ENCODE measurements at places on chromosomes 3 and 15.

DNA sequence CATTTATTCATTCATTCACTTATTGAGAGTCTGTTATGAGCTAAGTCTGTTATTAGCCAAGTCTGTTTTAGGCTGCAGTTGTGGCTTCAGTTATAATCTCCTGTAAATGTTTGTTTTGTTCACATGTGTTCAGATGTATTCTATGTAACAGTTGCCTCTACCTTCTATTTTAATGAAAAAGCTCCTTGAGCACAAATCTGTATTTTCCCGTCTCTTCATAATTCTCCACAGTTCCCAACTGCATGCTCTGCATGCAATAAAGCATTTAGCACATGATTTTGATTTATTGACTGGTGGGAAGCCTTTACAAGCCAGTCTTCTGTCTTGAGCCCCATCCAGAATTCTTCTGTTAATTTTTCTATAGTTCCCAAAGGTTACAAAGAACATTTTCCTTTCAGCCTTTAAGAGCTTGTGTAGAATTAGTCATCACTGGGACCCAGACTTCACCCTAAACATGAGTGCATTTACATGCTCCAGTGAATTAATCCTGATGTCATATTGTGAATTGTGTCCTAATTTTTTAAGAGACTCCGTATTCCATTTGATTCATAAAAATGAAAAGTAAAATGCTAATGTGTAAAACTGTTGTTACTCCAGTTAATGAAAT is 122.3 kb upstream of the NR2E3 start:
- no peak for DNase-seq

- no peak for DNase-seq
These were observed 94.6 kb downstream of the DCLK3 start for GRCh38 chr3:36669764-36670163.

DNA sequence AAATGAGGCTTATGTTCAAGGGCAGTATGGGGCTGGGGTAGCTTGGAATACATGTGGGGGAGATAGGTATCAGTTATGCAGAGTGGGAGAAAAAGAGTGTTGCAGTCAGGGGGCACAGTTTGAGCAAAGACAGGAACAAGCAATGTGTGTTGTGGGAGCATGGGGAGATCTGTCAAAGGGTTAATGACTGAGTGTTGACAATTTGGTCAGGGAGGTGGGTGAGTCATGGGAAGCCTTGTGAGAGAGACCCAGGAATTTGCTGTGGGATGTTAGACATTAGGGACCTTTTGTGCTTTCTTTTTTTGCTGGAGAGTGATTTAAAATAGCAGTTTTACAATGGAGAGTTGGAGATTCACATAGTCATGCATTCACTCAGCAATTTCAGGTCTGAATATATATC is 221.6 kb upstream of the NR2E3 start:
- no peak for DNase-seq

- no peak for DNase-seq
These were observed 15.2 kb downstream of the ITIH3 start for GRCh38 chr3:52809662-52810377.

DNA sequence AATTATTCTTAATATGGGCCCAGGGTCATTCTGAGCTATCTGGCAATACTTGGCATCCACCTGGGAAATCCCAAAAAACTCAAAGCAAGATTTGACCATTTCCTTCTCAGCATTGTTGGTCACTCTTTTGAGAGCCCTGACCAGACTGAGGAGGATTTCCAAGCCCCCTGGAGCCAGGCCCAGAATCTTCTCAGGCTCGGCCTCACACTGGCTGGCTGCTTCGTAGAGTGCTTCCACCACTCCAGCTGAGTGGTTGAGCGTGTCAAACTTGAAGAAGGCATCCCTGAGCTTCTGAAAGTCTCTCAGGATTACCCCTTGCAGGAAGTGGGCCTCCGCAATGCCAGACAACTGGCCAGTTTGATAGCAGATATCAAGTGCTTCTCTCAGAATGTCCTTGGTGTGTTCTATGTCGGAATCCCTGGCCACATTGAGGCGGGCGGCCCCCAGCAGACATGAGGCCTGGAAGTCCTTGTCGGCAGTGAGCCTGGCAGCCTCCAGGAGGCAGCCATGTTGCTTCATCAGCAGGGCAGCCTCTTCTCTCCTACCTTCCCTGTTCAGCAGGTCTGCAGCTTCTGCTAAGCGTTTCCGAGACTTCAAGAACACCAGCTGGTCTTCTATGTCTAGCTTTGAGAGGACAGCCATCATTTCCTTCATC is 68.9 kb upstream of the DCLK3 start:
- no peak for DNase-seq

DNA sequence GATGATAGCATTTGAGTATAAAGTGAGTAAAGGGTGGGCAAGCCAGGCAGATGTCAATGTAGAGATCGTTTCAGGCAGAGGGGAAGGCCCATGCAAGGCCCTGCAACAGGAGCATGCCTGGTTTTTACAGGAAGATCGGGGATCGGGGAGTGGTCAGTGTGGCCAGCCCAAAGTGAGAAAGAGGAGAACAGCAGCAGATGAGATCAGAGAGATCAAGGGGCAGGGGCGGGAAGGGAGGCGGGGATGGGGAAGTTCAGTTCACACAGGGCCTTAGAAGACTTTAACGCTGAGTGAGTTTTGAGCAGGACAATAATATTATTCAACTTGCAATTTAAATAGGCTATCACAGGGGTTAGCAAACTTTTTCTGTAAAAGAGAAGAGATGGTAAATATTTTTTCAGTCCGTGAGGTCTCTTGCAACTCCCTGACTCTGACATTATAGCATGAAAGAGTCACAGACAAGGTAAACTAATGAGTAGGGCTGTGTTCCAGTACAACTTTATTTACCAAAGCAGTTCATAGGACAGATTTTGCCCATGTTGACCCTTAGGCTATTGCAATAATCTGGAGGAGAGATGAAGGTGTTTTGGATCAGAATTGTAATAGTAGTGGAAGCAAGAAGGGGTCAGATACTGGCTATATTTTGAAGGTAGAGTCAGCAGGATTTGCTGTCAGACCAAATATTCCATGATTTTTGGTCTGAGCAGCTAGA is 12.4 kb upstream of the CD47 start:
- DNase-seq: no peak

DNA sequence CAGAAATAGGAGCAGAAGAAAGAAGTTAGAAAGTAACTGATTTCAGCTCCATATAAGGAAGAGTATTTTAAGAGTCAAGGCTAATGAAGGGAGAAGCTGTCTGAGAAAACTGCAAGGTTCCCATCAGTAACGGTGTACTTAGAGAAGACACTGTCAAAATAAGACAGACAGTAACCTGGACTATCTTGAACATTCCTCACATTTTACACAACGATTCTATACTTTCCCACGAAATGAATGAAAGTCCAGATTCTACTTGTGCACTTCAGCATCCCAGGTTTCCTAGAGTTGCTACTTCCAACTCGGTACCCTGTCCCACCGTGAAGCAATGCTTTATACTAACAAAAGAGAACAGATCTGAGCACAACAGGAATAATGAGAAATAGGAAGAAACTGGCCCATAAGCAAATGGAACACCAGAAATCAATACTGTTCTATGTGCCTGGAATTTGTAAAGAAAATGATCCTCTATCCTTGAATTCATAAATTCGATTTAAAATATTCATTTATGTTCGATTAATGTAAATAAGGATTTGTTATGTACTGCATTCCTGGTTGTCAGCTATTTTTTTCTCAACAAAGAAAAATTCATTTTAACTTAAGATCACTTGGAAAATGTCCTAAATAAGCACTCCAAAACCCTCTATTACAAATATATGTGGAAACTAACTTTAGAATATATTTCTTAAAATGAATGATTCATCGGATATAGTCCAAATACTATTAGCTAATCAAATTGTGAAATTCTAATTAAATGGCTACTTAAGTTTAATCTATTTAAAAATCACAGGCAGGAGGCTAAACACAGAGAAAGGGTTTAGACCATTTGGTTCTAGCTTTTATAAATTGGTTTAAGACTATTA is 1.5 kb downstream of the C3orf70 start:
- DNase-seq: no peak

GRCh38 chr3:122606330-122606729 is 28.9 kb downstream of the PARP15 start:
- DNase-seq: no peak

GRCh38 chr15:67815036-67815592 is 10.2 kb upstream of the SKOR1 start:
- DNase-seq: no peak

- DNase-seq: peak; percentile 83
These were observed 1.1 kb downstream of the EDEM1 start for GRCh38 chr3:5188419-5189221.

GRCh38 chr3:16150285-16150684 is 24.2 kb upstream of the GALNT15 start:
- DNase-seq: no peak

DNA sequence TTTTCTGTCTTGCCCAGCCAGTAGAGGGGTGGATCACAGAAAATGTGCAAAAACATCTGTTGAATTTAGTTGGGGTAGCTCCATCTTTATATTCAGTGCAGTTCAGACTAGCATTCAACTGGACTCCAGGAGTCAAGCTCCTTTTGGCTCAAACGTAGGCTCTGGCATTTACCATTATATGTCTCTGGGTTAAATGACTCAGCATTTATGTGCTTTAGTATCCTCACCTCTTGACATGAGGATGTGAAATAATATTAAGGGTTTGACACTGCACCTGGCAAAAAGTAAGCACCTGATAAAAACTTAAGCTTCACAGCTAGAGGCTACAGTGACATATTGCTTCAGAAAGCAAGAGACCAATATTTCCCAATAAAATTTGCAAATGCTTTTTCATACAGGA is 14.8 kb downstream of the PRC1 start:
- DNase-seq: no peak

DNA sequence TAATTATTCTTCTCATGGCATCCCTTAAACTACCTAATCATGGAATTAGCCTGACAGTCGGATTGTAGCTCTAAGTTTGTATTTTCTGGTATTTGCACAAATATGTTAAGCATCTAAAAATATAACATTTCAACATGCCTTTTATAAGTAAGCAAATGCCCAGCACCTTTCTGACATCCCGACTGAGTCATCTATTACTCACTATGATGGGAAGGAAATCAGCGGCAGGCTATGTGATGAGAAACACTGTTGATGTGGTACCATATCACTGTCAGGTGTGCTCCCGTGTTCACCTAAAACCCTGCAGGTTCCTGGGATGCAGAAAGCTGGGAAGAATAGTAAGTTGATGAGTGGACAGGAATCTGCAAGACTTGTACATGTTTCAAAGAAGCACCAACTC is 367.8 kb upstream of the IL12A start:
- DNase-seq: no peak

GRCh38 chr3:24185738-24186384 is 240.8 kb downstream of the NR1D2 start:
- peak; percentile 72 for DNase-seq

DNA sequence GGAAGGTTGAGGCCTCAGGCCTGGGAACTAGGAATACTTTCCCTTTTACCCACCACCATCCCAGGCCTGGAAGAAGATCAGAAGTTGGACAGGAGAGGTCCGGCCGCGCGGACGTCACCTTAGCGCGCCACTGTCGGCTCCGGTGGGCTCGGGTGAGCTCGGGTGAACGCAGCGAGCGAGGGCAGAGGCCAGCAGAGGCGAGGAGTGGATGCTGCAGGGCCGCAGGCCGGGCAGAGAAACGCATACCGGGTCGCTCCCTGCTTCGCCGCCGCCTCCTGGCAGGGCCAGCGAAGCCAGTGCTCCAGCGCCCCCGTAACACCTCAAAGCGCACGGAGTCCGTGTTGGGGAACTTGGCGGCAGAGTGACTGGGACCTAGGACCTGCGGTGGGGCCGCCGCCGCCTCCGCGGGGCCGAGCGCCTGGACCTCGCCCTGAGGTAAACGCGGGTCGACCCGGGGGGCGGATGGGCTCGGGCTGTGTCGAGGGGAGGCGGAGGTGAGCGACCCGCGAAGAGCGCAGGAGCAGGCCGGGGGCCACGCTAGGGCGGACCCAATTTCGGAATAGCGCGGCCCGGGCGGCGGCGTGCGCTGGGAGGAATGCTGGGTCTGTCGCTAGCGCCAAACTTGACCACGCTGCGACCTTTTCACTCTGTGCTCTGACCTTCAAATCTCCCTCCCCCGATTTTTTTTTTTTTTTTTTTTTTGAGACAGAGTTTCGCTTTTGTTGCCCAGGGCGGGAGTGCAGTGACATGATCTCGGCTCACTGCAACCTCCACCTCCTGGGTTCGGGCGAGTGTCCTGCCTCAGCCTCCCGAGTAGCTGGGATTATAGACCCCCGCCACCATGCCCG is 1.6 kb downstream of the CYP11A1 start:
- DNase-seq: no peak

DNA sequence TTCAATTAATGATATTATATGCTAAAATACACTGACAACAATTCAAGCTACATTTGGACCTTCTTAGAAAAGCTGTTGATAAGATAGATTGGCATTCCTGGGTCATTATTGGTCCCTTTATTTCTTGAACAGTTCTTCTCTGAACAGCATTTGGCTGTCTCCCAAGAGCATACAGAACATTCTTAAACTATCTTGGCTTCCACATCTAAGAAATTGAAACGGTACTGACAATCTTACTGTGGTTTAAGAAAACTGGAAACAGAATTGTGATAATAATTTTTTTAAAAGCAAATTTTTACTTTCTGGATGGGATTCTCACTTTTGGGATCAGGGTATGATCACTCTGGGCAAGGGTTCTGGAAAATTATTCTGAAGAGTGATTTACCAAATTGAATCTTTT is 161.7 kb upstream of the ZNF385D start:
- no peak for DNase-seq

DNA sequence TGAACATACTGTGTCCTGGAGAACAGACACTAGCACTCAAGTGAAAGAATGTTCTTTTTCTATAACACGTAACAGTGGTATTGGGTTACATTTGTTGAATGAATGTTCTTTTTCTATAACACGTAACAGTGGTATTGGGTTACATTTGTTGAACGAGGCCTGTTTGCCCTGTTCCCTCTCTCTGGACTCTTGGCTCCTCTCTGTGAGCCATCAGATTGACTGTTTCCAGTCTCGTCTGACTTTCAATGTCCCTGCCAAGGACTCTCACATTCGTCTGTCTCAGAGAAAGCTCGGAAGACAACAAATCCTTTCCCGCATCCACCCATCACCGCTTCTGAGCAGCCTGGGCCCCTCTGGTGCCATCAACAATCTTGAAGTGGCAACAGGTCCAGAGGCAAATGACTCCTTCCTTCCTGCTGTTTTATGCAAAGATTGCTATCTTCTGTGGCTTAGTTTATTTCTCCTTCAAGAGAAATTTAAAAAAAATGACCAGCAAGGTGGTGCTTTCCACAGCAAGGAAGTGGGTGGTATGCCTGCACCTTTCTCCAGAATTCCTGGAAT is 8.0 kb downstream of the TMEM45A start:
- DNase-seq: no peak

DNA sequence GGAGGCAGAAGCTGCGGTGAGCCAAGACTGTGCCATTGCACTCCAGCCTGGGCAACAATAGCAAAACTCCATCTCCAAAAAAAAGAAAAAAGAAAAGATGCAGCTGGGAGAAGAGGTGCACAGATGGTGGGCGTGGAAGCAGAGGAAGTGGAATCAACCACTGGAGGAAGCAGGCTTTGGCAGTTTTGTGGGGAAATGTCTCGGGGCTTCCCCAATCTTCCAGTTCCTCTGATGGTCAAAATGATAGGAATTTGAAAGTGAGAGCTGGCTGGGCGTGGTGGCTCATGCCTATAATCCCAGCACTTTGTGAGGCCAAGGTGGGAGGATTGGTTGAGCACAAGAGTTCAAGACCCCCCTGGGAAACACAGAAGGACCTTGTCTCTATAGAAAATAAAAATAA is 48.1 kb upstream of the SMAD3 start:
- DNase-seq: no peak
